ENCODE measurements at places on chromosomes 3 and 15.

DNA sequence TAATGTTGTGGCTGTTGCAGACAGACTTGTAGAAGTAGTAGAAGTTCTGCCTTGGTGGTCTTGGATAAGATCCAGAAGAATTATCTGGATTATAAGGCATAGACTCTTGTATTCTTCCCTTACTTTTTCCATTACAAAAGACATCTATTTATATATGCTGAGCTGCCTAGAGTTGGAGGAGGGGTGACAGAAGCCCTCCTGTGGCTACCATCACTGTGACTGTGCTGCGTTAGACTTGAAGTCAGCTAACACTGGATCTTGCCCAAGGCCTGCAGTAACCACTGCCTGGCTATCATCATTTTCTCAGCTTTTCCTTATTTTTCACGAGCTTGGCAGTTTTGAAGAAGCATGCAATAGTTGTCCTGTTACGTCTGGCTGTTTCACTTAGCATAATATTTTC is 684.8 kb upstream of the BCHE start:
- no peak for DNase-seq

- no peak for DNase-seq
Observed at GRCh38 chr3:139954146-139954860, 19.3 kb downstream of the CLSTN2 start.

GRCh38 chr15:63323798-63324563 is 46.6 kb downstream of the APH1B start:
- DNase-seq = no peak

- no peak for DNase-seq
Observed at GRCh38 chr3:25430935-25431770, 3.1 kb downstream of the RARB start.

GRCh38 chr3:113536627-113537101 is 4.3 kb downstream of the SIDT1 start:
- no peak for DNase-seq

DNA sequence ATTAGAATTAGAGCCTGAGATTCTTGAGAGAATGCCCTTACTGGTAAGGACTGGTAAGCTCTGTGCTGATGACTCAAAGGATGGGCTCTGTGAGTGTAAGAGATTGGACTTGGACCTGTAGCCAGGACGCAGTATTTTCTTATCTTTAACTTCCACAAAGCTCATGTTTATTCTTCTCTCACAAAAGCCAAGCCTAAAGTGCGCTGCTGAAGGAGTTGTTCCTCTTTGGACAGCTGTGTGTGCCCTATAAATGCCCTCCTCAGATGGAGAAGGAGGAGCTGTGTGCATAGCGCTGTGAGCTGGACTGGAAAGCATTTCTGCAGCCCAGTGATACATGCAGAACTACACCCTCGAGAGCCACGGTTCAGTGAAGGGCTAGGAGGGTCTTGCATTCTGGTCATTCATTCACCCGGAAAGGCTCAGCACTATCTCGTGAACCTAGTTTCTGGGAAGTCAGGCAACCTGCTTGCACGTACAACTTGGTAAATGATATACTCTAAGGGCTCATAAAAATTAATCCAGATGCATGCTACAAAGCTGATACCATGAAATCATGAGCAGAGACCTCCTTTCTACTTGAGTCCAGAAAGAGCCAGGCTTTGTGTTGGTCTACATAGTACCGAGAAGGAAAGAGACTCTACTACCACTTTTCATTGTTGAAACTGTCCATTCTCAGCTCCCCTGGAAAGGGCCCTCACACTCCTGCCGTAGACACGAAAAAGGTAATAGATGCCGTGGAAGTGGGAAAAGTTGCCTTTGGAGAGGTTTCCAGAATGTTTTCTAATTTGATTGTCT is 103.0 kb upstream of the TBL1XR1 start:
- DNase-seq = no peak

All from NCI-H187 treated with DMSO at 0.1 percent for 48 hours (cell line).